ENCODE measurements at places on chromosomes 16 and 17.

DNA sequence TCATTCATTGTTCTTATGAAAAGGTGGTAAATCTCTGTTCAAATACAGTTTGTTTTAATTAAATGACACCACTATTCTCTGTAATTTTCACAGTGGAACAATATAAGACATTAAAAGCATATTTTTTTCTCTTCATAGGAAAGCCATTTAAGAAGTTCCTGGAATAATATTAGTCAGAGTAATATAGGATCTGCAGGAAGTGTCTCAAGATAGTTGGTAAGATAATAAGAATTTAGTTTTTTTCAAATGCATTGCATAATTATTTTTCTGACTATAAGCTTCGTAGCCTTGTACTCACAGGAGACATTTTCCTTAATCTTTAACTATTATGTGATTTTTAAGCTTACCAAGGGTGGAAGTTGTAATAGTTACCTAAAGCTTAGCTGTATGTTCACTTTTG, 16.9 kb downstream of the STXBP4 start:
- DNase-seq, result no peak

GRCh38 chr17:11144358-11145233, 96.4 kb upstream of the SHISA6 start:
- DNase-seq, result no peak

DNA sequence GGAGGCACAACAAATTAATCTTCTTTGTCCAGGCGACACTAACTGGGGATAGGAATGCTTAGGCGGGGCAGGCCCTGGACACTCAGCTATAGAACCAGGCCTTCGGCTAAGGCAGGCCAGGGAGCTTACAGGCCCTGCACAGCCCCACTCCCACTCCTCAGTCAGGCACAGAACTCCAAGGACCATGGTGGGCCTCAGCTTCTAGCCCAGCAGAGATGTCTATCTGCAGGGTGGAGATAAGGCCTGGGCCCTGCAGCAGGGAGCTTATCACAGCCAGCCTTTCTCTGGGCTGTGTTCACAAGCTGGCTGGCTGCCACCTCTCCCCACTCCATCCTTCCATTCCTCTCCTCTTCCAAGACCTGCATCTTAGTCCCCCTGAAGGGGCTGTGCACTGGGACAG, 68.1 kb downstream of the TMEM132E start:
- no peak for DNase-seq

DNA sequence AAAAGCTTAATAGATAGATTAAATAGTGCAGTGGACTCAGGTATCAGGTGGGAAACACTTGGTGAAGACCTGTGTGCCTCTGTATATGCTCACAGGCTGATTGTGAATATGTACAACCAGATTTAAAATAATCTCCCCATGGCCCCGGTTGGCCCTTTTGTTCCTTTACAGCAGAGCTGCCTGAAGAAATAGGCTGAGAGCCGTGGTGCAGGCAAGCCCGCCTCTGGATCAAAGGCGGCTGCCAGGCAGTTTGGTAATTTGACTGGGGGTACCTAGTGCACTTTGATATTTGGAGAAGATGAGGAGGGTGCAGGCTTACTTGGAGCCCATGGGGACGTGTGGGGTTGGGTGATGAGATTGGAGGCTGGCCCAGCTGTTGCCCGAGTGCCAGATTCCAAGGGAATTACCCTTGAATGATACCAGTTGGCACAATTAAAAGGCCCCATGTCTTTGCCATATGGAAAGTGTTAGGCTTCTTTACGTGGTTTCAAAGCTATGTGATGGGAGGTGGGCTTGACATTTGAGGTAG, 5.0 kb downstream of the NKD1 start:
- no peak for DNase-seq

GRCh38 chr17:50396261-50397110, 837 bp downstream of the LRRC59 start:
- DNase-seq, result peak; percentile 37

- DNase-seq, result no peak
These were observed 863.5 kb downstream of the KCNJ2 start for GRCh38 chr17:71032746-71033273.

- DNase-seq, result no peak
These were observed 24.4 kb downstream of the SREBF1 start for GRCh38 chr17:17812211-17813054.

GRCh38 chr17:55442462-55442861, 20.8 kb upstream of the MMD start:
- DNase-seq, result no peak

DNA sequence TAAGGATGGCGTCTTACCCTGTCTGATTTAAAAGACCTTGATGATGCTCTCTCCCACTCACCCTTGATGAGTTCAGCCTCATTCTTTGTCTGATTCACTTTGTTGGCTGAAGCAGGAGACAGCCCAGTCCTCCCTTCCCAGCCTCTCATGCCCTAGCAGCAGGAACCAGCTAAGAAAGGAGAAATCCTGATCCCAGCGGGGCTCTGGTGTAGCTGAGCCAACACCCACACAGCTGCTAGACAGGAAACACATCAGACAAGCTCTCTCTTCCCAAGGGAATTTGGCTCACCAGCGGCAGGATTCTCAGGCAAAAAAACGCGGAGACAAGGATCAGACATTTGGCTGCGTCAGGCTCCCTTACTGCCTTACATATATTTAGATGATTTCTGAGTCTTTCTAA, 211.5 kb downstream of the CDH11 start:
- no peak for DNase-seq

- DNase-seq, result no peak
These were observed 1.3 kb upstream of the CYBA start for GRCh38 chr16:88651989-88652761.

GRCh38 chr16:48907906-48908634, 298.1 kb upstream of the N4BP1 start:
- DNase-seq, result no peak

DNA sequence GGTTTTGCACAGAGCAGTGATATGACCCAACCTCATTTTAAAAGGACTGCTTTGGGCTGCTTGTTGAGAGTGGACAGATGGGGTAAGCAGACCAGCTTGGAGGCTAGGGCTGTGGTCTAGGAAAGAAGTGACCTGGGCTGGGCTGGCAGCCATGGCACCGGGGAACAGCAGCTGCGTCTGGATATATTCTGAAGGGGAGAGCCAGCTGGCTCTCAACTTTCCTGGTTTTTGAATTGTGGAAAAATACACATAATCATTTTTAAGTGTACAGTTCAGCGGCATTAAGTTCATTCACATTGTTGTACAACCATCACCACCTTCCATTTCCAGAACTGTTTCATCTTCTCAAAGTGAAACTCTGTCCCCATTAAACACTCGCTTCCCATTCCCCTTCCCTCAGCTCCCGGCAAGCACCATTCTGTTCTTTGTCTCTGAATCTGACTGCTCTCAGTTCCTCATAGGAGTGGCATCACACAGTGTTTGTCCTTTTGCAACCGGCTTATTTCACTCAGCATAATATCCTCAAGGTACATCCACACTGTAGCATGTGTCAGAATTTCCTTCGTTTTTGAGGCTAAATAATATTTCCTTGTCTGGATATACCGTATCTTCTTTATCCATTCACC, 113.2 kb downstream of the SPECC1 start:
- DNase-seq, result no peak

DNA sequence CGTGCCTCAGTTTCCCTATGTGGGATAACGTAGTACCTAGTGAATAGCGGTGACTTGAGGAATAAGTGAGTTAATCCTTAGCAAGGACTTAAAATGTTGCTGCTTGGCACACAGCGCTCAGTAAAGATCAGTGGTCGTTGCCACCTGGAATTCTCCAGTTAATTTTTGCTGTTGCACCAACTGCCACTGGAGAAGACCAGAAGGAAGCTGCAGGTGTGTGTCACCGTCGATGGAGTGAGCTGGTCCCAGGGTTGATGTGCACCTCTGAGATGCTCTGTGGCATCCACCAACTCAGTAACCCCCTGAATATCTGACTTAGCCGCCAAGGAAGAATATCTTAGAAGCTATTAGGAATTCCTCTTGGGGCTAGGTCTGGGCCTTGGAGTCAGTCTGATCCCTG, 4.1 kb downstream of the ABCC1 start:
- DNase-seq, result no peak

GRCh38 chr17:7177954-7178477, 1.2 kb downstream of the ASGR1 start:
- no peak for DNase-seq

DNA sequence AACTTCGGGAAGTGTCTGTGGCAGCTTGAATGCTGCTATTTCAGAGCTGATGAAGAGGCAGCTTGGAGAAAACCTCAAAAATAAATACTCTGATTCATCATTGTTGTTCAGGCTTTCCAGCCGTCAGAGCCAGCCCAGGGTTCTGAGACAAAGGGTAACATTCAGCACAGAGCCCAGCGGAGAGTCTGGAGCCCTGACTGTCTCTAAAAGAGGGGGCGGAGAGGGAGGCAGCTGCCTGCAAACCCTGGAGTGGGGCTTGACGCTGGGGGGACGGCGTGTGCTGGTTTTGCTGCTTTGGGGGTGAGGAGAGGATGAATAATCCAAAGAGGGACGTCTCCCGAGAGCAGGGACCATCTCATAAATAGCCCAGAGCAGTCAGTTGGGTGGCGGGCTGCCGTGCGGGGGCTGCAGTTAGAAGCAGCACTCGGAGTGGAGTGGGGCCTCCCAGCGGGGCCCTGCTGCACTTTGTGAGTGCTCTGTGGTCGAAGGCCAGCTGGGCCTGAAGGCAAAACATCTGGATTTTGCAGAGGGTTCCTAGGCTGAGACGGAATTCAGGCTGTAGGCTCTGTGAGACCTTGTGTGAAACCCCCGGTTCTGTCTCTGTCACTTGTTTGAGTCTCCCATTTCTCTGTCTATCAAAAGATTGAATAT, 237.8 kb downstream of the PRKCA start:
- peak; percentile 50 for DNase-seq

- DNase-seq, result peak; percentile 59
These were observed 218.5 kb upstream of the CIBAR2 start for GRCh38 chr16:85330694-85331188.

DNA sequence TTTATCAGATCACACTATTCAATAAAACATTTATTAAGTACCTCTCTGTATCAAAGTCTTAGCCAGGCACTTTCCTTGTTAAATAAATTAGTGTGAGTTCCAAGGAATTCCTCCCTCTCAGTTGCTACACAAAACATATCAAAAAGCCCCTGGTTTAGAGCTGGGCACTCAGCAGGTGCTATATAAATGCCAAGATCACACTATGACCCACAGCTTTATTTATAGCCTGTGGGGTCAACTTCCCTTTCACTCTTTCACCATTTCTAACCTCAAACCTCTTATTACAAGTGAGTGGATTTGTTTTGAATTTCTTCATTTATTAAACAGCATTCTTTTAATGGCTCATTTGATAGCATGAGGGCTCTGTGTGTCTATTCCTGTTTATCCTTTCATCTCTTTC, 112.6 kb upstream of the MPHOSPH6 start:
- DNase-seq, result no peak

DNA sequence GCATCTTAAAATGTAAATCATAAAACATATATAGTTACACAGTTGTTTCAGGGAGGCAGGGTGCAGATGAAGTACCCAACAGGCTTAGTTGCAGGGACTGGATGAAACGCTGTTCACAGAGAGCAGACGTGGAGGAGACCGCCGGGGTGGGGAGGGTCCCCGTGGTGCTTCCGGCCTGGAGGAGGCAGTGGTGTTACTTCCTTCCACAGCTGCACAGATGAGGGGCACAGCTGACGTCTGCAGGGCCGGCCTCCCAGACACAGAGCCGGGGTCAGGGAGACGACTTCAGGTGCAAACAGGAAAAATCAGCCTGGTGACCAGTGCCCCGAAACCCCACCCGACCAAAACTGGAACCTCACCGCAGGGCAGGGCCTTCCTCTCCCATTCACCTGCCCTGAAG, 17.1 kb downstream of the SPIRE2 start:
- no peak for DNase-seq

All from kidney glomerular epithelial cell (primary cell).